ENCODE measurements at places on chromosomes 2 and 18.
A peak's percentile ranks its signal among the peaks of the same experiment; 100 is the strongest.

- no peaks in the 10 kb centered on the region for H3K36me3 ChIP-seq
- H3K4me1 ChIP-seq, result no peaks in the 10 kb centered on the region
- DNase-seq, result no peak
Observed at GRCh38 chr2:12557688-12558087, 159.0 kb upstream of the TRIB2 start.

- H3K4me1 ChIP-seq, result no peaks in the 10 kb centered on the region
- H3K36me3 ChIP-seq, result no peaks in the 10 kb centered on the region
- H3K27ac ChIP-seq, result no peak overlapping the region
Observed at GRCh38 chr2:12950174-12950573, 233.4 kb downstream of the TRIB2 start.

DNA sequence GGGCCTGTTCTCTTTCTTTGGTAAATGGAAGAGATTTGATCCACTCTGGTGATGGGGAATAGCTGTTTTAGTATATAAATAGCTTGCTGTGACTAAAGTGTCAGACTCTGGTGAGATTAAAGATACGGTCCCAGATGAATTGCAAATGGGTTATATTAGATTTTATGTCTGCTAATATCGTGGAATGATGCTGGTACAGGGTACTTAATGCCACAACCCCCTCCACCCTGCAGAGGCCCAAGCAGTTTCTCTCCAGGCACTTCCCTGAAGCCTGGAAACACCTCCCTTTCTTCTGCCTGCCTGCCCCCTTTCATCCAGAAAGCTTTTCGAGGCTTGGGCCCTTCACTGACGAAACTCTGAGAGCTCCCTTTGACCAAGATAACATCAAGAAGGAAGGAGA is 21.4 kb upstream of the RFX8 start:
- H3K27ac ChIP-seq, result no peak overlapping the region
- no peaks in the 10 kb centered on the region for H3K36me3 ChIP-seq
- no peaks in the 10 kb centered on the region for H3K4me1 ChIP-seq
- no peak overlapping the region for H3K4me3 ChIP-seq
- no peak for DNase-seq

DNA sequence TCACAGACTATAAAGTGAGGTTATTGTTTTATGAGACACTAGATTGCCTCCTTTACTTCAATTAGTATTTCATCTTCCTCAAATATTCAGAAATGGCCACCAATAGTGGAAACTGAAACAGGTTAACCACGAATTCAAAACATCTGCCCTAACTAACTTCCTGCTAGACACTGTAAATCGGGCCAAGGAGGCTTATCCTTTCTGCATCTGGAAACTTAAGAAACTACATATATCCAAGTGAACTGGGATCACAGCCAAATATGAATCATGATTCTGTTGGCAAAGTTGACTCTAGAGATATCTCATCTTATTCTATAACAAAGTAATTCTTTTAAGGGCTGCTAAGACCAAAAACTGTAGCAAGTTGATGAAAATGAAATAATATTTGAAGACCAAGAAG is 136.6 kb upstream of the ZC3H15 start:
- no peak overlapping the region for H3K4me3 ChIP-seq
- H3K4me1 ChIP-seq, result peaks cover 12% of the 10 kb centered on the region
- no peaks in the 10 kb centered on the region for H3K27me3 ChIP-seq
- no peak for DNase-seq
- no peak overlapping the region for H3K27ac ChIP-seq

- H3K4me3 ChIP-seq, result no peak overlapping the region
- no peaks in the 10 kb centered on the region for H3K36me3 ChIP-seq
- no peak for DNase-seq
- H3K27ac ChIP-seq, result no peak overlapping the region
- peaks cover 5% of the 10 kb centered on the region for H3K27me3 ChIP-seq
Observed at GRCh38 chr2:219358170-219359075, 25.9 kb upstream of the RESP18 start.

DNA sequence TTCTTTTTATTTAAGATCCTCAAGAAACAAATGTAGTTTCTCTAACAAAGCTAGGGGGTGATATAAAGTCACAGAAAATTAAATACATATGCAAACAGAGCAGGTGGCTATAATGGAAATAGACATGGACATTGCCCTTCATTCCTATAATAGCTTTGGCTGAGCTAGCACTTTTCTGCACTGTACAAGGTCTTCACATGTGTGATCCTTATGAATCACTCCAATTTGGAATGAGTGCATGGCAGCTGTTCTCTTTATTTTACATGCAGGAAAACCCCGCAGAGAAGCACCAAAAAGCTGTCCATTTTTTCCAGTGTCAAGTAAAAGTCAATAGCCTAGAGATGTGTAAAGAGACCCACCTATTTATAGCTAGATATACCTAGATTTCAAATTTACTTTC is 747.4 kb upstream of the SLC8A1 start:
- no peaks in the 10 kb centered on the region for H3K4me1 ChIP-seq
- no peaks in the 10 kb centered on the region for H3K27me3 ChIP-seq
- DNase-seq, result no peak
- H3K36me3 ChIP-seq, result no peaks in the 10 kb centered on the region

GRCh38 chr2:88857951-88858411 is 166.5 kb downstream of the RPIA start:
- no peaks in the 10 kb centered on the region for H3K27me3 ChIP-seq
- DNase-seq, result peak; percentile 61
- no peaks in the 10 kb centered on the region for H3K36me3 ChIP-seq
- H3K4me3 ChIP-seq, result no peak overlapping the region
- no peaks in the 10 kb centered on the region for H3K4me1 ChIP-seq

DNA sequence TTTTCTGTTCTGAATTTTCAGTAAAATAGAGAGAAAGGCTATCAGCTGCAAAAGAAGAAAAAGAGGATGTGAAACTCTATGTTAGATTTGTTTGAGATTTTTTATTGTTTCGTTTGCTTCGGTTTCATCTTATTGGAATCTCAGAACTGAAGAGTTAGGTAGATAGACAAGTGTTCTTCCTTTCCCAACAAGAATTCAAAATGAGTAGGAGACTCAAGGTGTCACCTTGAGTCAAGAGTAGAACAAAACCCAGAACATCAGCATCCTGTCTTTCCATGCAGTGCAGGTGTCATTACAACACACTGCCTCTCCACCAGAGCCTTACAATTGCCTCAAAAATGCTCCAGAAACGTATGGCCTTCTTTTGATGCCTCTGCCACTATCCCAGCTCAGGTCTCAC is 21.1 kb downstream of the NBAS start:
- peaks cover 3% of the 10 kb centered on the region for H3K4me1 ChIP-seq
- DNase-seq, result no peak
- H3K27ac ChIP-seq, result no peak overlapping the region
- no peak overlapping the region for H3K4me3 ChIP-seq
- H3K36me3 ChIP-seq, result no peaks in the 10 kb centered on the region

Measured in pancreas (tissue), 10 donors.